Stimulated activated naive B cell treated with anti-CD40 and anti-IgM and Interleukin-4, amounts not matched to agents 10 μg/mL and 1 μg/mL and 100 μg/mL, for 72 hours (primary cell): ENCODE measurements at places on chromosomes 1 and 21.

GRCh38 chr1:198678901-198679329, 40.1 kb downstream of the PTPRC start:
- peak; percentile 53 for DNase-seq

GRCh38 chr1:63466181-63466580, 56.8 kb downstream of the ITGB3BP start:
- no peak for DNase-seq

DNA sequence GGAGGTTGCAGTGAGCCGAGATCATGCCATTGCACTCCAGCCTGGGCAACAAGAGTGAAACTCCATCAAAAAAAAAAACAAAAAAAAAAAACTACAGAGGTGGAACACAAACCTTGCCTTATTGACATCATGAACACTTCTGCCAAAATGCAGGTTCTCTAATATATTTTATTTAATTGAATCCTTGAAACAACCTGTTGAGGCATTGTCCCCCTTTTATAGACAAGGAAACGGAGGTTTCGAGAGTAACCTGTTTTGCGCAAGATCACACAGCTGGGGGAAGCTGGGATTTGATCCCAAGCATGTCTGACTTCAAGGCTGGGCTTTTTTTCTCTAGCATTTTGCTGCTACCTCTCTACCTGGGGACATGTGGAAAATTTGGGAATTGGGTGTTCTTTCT, 2.8 kb downstream of the SZRD1 start:
- DNase-seq = no peak

- DNase-seq = no peak
These were observed 12.7 kb upstream of the HYI start for GRCh38 chr1:43466403-43466802.

- no peak for DNase-seq
These were observed 18.6 kb downstream of the ACOT11 start for GRCh38 chr1:54566438-54567141.

- DNase-seq = no peak
These were observed 27.4 kb upstream of the KCNJ15 start for GRCh38 chr21:38229260-38229877.

DNA sequence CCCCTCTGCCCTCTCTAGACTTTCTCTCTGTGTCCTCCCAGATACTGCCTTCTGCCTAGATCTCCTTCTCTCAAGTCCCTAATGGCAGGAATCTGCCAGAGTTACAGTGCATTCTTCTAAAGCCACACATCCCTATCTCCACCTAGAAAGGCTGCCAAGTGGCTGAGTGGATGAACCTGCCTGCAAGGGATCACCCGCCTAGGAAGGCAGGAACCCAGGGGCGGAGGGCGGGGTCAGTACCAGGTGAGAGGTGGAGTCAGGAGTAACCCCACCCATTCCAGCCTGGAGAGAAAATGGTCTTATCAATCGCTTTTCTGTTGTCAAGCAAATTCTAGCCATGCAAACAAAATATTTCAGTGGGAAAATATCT, 60.8 kb downstream of the BCAR3 start:
- DNase-seq = no peak

DNA sequence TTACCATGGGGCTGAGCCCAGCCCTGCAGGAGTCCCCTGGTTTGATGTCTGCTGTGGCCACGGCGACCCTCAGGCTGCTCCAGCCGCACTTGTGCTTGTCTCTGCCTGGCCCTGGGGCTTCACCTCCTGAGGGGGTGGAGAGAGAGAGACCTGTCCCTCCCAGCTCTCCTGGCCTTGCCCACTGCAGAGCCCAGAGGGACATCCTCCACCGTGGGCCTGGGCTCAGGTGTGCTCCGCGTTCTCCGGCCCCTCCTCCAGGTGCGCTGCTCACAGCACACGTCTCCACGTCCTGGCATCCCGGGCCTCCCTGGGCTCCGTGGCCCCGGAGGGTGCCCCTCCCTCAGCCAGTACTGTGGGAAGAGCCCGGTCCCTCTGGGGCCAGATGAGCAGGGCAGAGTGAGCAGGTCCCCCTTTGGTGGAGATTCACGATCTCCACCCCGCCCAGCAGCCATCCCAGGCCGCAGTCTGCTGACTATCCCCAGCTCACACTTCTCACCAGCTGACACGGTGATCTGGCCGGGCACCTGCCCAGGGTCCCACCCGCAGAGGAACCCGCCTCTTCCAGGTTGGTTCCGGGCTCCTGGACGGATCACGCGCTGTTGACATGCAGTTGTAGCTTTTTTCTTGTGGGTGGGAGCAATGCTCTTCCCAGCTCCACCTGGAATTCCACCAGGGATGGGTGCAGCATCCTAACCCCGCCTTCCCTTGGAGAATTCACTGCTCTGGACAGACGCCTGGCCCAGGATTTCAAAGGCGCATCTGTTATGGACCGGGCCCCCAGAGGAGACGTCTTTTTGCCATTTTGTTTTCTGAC, 41.8 kb upstream of the POFUT2 start:
- DNase-seq = no peak

DNA sequence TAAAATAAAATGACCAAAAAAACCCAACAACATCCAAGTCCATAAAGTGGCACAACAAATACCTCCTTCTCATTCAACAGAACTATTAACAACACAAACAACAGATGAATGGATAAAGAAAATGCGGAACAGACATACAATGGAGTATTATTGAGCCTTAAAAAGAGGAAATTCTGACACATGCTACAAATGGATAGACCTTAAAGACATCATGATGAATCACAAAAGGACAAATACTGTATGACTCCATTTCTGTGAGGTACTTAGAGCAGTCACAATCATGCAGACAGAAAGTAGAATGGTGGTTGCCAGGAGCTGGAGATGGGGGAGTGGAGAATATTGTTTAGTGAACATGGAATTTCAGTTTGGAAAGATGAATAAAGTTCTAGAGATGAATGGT, 42.6 kb downstream of the EYA3 start:
- no peak for DNase-seq

DNA sequence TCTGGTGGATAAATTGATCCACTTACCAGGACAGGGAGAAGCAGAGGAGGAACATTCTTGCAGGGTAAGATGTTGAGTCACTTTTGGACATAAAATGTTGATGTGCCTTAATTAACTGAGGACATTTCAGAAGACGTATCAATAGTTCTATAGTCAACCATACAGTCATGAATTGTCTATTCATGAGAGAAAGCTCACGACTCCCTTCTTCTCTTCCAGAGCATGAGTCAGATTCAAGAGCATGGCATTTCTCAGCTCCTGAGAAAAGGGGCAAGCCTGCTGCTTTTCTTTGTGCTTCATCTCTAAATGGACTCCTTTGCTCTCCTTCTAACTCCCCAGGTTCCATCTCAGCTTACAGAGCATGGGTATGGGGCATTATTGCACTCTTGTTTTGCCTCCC, 55.7 kb downstream of the ADGRL4 start:
- no peak for DNase-seq

DNA sequence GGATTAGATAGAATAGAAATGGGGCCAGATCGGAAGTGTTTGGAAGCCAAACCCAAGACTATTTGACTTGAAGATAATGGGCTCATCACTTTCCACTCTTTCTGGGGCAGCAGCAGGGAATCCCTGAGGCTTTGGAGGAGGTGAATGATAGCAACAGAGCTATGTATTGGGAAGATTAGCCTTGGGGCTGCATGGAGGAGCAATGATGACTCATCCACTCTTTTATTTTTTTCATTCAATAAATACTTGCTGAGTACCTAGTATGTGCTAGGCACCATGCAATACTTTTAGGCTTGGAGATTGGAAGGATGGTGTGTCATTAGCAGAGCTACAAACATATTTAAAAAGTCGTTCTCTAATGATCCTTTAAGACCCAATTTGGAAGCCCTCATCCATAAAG, 166.9 kb upstream of the FOXD3 start:
- no peak for DNase-seq

DNA sequence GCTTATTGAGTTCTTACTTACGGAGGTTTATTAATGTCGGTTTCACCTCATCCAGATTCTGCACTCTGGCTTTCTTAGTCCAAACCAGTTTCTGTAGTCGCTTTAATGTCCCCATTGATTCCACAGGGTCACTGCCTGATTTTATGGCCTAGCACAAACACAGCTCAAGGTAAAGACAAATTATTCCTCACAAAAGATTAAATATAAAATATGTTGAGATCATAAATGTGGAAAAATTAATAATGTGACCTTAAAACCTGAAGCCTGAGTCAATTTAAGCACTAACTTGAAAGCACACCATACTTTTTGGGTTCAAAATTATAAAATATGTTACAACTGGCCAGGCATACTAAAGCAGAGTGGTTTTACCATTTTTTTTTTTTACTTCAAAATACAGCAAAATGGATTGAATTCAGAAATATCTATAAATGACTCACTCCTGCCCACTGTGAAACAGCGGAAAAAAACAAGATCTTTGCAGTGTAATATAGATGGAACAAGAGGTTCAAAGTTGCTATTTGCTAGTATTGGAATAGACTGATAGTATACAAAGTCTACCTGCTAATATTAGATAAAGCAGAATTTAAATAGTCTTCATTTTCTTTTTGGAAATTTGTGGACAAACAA, 37.6 kb upstream of the SAMSN1 start:
- no peak for DNase-seq

GRCh38 chr1:41282679-41283317, 40.7 kb upstream of the SCMH1 start:
- peak; percentile 17 for DNase-seq

DNA sequence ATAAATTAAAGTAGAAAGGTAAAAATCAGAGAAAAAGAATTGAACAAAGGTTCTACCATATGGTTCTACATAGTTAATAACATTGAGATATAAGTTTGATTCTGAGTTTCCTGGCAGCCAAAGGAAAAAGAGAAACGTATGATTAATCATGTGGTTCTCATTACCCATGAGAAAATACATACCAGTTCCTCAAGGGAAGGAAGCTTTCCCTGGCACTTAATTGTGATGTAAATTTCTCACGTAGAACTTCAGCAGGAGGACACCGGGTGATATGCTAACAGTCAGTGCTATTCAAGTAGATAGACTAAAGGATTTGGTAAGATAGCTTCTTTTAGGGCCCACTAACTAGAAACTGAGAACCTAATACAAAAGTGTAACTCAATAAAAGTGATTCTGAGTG, 218.5 kb downstream of the NFIA start:
- DNase-seq = no peak

- no peak for DNase-seq
These were observed 55.4 kb upstream of the SCYL3 start for GRCh38 chr1:169949139-169949538.

- DNase-seq = no peak
These were observed 392.5 kb downstream of the HLX start for GRCh38 chr1:221271701-221272100.

- no peak for DNase-seq
These were observed 3.3 kb downstream of the B3GALT2 start for GRCh38 chr1:193183019-193183627.

GRCh38 chr1:91872000-91872399, 14.0 kb downstream of the TGFBR3 start:
- no peak for DNase-seq

GRCh38 chr1:183484851-183485250, 12.6 kb downstream of the SMG7 start:
- DNase-seq = no peak

GRCh38 chr1:209617047-209617673, 33.6 kb downstream of the CAMK1G start:
- DNase-seq = no peak

GRCh38 chr21:25416669-25417068, 190.6 kb downstream of the MRPL39 start:
- DNase-seq = no peak

DNA sequence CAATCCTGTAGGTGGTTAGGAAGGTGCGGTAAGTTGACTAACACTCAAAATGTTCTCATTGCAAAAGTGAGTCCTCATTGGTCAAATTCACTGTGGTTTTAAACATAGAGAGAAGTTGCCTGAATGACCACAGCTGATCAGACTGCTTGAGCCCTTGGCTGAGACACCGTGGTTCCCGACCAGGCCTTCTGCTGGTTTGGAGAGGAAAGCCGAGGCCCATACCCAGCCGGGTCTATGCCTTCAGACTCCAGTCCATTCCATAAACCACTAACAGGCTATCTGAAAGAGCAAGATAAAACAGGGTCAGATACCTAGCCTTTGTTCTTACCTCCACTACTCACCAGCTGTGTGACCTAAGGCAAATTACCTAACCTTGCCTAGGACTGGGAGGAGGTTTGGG, 133.9 kb downstream of the LMX1A start:
- DNase-seq = no peak

- no peak for DNase-seq
These were observed 25.7 kb downstream of the LHX4 start for GRCh38 chr1:180255536-180256340.

DNA sequence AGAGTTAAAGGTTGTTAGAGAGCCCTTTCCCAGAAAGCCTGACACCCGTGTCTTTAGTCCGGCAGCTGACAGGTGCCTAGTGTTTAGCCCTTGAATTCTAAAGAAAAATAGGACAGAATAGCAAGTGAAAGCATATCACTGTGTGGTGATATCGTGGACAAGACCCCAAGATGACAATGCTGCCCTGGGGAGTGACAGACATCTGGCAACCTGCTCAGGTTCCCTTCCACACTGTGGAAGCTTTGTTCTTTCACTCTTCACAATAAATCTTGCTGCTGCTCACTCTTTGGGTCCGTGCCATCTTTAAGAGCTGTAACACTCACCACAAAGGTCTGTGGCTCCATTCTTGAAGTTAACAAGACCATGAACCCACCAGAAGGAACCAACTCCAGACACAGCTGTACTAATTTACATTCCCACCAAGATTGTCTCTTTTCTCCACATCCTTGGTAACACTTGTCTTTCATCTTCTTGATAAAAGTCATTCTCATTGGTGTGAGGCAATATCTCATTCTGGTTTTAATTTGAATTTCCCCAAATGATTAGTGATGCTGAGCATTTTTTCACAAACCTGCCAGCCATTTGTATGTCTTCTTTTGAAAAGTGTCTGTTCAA, 107.6 kb upstream of the SGIP1 start:
- no peak for DNase-seq

DNA sequence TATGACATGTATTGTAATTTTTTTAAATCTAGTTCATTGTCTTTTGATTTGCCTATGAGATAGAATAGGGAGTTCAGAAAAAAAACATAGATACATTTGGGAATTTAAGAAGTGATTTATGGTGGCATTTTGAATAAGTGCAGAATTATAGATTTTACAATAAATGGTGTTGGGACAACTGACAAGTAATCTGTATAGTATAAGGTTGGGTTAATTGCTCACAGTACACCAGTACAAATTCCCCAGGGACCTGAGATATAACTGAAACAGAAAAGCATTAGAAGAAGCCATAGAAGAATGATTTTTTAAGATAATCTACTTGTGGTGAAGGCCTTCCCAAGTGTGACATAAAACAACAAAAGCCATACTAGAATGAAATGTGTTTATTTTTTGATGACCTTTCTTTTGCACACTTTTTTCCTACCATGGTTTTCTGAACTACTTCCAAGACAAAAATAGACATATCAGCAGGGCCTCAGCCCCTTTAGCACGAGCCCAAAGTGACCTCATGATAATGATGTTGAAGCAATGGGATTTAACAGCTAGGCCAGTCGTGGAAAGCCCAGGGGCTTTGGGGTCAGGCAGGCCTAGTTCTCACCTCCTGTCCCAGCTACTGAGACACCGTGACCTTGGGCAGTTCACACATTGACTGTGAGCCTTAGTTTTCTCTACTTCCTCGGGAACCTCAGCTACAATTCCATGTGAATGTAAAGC, 87.4 kb downstream of the GREM2 start:
- no peak for DNase-seq
